ENCODE measurements at places on chromosomes 2 and 18.

GRCh38 chr18:35463827-35464226, 33.9 kb downstream of the INO80C start:
- no peak for DNase-seq

DNA sequence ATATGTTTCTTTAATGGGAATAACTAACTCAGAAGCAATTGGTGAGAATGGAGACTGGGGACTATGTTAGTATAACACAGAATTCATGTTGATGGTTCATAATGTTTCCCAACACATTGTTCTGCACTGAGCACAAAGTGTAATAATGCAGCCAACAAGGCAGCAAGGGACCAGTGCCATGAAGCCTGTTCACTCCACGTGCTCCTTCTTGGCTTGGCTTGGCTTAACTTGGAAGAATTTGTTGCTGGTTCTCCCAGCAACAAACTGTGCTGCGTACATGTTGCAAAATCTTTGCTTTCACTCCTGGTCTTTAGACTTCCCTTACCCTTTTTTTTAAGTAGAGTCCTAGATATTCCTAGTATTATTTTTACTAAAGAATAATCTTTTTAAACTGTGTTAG, 129.7 kb downstream of the MAP3K20 start:
- DNase-seq, result no peak

DNA sequence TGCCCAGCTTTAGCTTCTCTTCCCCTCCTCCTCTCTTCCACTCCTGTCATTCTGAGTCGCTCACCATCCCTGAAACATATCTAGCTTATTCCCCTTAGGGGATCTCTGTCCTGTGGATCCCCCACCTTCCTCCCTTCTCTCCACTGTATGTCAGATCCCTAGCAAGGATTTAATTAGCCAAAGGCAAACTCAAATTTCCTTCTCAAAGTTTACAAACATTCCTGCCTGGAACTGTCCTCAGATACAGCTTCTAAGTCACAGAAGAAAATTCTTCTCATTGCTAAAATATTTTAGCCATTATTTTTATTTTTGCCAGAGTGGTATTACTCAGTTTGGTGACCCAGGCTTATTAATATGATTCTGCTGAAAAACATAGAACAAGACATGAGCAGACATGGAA, 315.3 kb downstream of the CYP26B1 start:
- no peak for DNase-seq

- no peak for DNase-seq
These were observed 88.9 kb downstream of the SOWAHC start for GRCh38 chr2:109703077-109703476.

DNA sequence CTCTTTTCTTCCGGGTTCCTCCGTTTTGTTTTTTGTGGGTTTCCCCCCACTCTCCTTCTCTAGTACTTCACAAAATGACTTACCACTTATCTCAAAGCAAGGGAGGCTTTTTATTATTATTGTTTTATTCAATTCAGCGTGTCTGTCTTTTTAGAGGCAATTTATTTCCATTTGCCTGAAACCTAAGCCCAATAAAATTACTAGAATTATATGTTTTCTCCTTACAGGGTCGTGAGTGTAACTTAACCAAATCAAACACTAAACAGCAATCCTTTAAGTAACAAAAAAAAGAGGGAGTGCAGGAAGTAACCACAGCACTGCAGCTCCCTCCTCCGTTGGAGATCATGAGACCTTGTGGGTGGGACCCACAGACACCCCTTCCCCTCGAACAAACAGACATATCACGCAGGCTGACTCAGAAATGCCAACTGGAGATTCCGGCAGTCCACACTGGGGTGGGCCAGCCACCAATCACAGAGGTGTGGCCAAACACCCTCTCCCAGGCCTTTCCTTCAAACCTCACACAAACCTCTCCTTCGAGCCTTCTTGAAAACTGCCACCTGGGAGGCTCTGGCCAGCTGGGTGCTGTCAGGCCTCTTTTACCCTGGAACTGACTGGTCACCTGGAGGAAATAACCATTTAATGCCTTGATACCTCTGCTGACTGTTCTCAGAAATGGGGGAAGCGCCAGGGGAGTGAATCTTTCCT, 207.1 kb upstream of the SMAD2 start:
- no peak for DNase-seq

All from central memory CD4-positive, alpha-beta T cell (primary cell).